OCI-LY7 (cell line): ENCODE measurements at places on chromosomes 5 and 9. TPM values are rescaled to one million over a fixed set of nuclear protein-coding genes. Genes with fewer than 3 reads are reported as not detected.

Gene TXNDC8
- not detected in 2 replicates for total RNA-seq

Gene KIF24
- total RNA-seq, result 13.9 and 15.8 TPM in 2 replicates

Gene PRDM9
- not detected in 2 replicates for total RNA-seq

DNA sequence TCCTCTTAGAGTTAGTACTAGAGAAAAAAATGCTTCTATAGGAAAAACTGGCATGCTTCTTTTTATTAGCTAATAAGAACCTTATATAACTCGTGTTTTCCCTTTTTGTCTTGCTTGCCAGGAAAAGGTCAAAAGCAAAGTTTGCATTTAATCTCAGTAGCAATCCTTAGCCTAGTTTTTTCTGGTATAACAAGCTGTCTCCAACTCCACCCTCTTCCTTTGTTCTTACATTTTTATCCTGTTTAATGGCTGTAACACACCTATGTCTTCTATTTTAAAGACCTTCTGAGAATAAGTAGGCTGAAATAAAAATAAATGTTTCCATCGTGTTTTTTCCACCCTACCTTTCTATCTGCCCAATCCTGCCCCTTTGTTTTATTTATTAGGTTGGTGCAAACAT lies 158.3 kb downstream of the SNCAIP start:
- DNase-seq, result no peak

DNA sequence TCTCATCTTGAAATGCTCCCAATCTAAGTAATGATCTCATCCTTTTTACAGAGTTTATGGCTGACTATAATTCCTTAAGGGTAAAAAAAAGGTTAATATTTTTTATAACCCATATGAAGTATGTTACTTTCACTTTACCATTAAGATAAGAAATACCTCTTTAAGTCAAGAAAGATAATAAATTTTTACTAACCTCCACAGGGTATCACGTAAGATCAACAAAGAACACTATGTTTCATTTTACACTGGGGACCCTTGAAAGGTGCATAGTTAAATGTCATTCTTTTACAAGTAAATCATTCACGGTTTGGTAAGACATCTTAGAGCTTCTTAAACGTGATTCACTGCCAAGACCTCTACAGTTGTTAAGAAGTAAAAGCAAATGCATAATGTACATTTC lies 472.7 kb upstream of the CDH9 start:
- DNase-seq, result no peak

DNA sequence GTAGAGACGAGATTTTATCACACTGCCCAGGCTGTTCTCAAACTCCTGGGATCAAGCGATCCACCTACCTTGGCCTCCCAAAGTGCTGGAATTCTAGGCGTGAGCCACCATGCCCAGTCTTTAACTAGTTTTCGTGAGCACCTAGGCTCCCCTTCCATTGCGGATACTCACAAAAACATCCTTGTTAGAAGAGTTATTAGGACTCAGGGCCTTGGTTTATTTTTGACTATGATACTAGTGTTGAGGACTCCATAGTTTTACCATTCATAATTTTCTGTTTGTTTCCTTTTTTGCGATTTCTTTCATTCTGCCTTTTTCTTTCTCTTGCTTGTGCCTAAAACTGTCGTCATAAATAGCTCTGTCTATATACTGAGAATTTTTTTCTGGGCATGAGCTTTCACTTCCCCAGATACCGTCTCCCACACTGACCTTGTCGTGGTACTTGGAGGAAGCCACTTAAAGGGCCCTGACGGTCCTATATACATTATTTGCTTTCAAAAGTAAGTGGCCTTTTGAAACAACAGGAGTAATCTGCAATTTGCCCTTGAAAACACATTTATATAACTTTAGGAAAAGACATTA lies 5.2 kb downstream of the F2R start:
- DNase-seq, result peak; percentile 36

- DNase-seq, result no peak
These were observed 62.0 kb upstream of the FST start for GRCh38 chr5:53418409-53418808.

DNA sequence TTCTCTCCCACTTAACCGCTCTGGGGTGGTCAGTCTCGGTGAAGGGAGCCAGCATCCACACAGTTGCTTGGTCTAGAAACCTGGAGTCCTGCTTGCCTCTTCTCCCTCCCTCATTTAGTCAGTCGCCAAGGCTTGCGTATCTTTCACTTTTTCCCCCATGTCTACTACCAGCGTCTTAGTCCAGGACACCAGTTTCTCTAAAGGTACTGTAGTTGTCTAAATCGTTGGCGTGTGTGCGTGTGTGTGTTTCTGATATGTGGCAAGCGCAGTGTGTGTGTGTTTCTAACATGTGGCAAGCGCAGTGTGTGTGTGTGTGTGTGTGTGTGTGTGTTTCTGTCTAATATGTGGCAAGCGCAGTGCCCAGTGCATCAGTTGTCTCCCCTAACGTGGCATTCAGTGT lies 641 bp downstream of the ATP6V1G1 start:
- peak; percentile 19 for DNase-seq

DNA sequence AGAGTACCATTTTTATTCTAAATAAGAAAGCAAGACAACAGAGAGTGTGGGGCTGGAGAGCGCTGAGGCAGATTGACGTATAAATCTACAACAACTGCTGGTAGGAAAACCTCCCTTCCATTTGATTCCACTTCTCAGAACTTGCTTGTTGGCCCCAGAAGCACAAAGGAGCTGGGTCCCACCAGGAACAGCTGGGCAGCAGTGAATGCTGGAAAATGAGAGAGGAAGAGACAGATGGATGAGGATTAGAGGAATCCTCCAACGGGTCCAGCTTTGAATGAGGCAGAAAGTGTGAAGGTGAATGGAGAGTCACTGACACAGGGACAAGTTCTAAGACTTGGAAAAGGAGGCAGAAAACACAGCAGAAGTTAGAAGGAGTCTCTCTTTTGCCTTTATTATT lies 14.8 kb downstream of the TAS2R1 start:
- no peak for DNase-seq

GRCh38 chr9:135100241-135100681 lies 12.8 kb downstream of the OLFM1 start:
- DNase-seq, result no peak
